ENCODE measurements at places on chromosomes 12 and 14. TPM values are rescaled to one million over a fixed set of nuclear protein-coding genes. Genes with fewer than 3 reads are reported as not detected.

HELB gene
- total RNA-seq: 25.7 TPM

- H3K4me1 ChIP-seq: peaks cover 4% of the 10 kb centered on the region
- no peak overlapping the region for H3K4me3 ChIP-seq
- no peaks in the 10 kb centered on the region for H3K27me3 ChIP-seq
Measured at GRCh38 chr14:63624701-63625100, 17.0 kb downstream of the WDR89 start.

- H3K4me3 ChIP-seq: no peak overlapping the region
- H3K27me3 ChIP-seq: no peaks in the 10 kb centered on the region
- no peak overlapping the region for H3K27ac ChIP-seq
- H3K4me1 ChIP-seq: no peaks in the 10 kb centered on the region
- H3K36me3 ChIP-seq: peaks cover 18% of the 10 kb centered on the region
Measured at GRCh38 chr12:100120355-100120754, 22.3 kb downstream of the BLTP3B start.

- no peak overlapping the region for H3K4me3 ChIP-seq
- H3K36me3 ChIP-seq: no peaks in the 10 kb centered on the region
- H3K4me1 ChIP-seq: peaks cover 4% of the 10 kb centered on the region
- no peak for DNase-seq
Measured at GRCh38 chr12:50041062-50041860, 16.0 kb upstream of the RACGAP1 start.
